ENCODE measurements at places on chromosomes 13 and 19. TPM values are rescaled to one million over a fixed set of nuclear protein-coding genes. Genes with fewer than 3 reads are reported as not detected.

Gene ICAM5
- total RNA-seq, result 0.49 TPM

Gene TUBB4A
- 83.7 TPM for total RNA-seq

- DNase-seq, result no peak
Observed at GRCh38 chr19:51252306-51253079, 1.6 kb downstream of the SIGLECL1 start.

DNA sequence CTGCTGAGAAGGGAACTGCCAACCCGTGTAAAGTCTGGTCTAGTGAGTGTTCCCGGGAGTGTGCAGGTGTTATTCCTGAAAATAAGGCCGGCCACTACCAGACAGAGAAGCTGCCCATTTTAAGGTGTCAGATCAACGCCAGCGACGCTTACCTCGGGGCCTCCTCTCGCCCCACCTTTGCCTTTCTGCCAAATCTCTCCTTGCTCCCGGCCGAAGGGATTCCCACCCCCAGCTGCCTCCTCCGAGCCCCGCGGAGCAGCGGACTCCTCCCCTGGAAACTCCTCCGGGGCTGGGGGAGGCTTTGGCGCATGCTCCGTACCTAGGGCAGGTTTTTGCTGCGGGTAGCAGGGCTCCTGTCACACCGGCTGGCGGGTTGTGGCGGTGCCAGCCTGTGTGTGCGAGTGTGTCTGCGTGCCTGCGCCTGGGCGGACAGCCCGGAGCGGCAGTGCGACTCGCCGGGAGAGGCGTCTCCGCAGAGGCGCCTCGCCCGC, at the start of gene HS6ST3:
TSS of gene HS6ST3 (plus strand) at position 359 of the 491 bp plus-strand sequence.
- DNase-seq, result peak; percentile 75

Data from adrenal gland (tissue), 19 donors.